Skeletal muscle cell (primary cell): ENCODE measurements at places on chromosomes 3 and 15.

- no peak for DNase-seq
Measured at GRCh38 chr3:31533169-31534064, 692 bp downstream of the STT3B start.

- DNase-seq = no peak
Measured at GRCh38 chr15:59203008-59203407, 3.6 kb upstream of the LDHAL6B start.

- DNase-seq = no peak
Measured at GRCh38 chr15:58501636-58502188, 69.9 kb downstream of the LIPC start.

DNA sequence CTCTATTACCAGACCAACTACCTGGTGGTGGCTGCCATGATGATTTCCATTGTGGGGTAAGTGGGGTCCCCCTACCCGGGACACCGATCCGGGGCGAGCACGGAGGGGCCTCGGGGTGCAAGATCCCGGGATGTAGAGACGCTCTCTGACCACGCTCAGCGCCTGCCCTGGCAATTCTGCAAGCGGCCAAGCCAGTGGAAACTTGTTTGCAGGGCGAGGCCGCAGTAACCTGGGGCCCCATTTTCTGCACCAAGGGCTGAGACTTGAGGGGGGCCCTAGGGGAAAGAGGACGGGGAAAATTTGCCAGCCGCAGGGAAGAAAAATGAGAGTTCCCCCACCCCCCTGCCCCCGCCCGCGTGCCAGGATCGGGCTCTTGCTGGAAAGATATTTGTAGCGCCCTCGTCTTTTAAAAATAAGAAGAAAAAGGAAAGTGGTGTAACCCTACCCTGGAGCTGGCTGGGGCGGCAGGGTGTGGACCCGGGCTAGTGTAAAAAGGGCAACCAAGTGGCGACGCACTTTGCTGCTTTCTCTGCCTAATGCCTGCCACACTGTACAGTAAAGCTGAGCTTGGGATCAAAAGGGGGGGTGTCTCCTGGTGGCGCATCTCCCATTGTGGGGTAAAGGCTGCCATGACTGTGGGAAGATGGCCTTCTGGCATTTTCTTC lies 563 bp downstream of the ARL6IP5 start:
- no peak for DNase-seq

DNA sequence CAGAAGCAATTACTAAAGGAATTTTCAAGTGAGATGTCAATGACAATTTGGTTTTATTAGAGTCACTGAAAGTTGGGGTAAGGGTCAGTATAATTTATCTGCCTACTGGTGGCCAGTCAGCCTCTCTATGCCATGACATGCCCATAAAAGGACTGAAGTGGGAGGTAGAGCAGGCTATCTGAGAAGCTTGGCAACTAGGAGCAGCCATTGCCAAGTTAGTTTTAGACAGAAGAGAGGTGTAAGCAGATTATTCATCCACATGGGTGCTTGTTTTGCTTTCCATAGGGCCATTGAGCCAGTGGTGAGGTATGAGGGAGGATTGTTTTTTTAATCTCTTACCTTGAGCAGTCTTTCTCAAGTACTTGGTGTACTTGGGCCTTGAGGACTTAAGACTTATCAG lies 8.1 kb upstream of the RBP1 start:
- DNase-seq = no peak

- no peak for DNase-seq
Measured at GRCh38 chr3:186760141-186760833, 23.1 kb upstream of the EIF4A2 start.
